ENCODE measurements at places on chromosomes 7 and 10.
A peak's percentile ranks its signal among the peaks of the same experiment; 100 is the strongest.

DNA sequence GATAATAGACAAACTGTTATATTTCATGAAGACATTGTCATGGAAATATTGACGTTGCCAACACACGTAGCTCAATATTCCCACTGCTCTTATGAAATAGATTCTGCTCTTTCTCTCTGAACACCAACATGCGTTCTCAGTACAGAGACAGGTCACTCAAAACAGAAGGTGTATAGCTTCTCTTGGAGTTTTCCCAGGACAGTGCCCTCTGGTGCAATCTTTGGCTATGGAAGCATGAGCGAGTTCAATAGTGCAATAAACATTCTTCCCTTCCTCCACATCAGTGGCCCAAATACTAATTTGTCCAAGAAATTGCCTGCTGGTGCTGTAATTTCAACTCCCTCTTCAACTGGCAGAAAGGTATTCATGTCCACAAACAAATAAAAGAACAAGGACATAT, 145.3 kb downstream of the MAGI2 start:
- DNase-seq = no peak

DNA sequence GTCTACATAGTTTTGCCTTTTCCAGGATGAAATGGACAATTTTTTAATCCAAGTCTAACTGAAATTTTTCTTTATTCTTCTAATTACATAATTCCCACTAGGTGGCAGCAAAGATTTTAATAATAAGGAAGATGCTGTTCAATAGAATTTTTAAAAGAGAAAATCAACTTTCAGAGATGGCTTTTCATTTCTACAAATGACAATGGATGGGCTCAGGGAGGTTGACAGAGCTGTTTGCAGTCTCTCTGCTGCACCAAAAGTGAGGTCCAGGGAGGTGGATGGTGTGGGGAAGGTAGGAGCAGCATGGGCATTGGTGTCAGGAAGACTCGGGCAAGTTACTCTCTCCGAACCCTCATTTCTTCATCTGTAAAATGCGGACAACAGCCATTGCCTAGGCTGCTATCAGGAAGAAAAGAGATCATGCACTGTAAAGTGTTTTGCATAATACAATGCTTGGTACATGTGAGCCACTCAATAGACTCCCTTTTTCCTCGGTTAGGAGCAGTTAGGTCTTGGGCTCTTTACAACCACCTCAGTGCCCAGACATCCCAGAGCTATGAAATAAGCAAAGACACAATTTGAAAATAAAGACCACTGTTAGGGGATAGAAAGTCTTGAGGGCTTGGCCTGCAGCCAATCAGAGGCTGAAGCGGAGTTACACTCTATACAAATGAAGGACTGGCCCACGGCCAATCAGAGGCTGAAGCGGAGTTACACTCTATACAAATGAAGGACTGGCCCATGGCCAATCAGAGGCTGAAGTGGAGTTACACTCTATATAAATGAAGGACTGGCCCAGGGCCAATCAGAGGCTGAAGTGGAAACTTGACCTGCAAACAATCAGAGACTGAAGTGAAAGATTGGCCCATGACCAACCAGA, 107.1 kb downstream of the ABLIM1 start:
- DNase-seq = peak; percentile 25

DNA sequence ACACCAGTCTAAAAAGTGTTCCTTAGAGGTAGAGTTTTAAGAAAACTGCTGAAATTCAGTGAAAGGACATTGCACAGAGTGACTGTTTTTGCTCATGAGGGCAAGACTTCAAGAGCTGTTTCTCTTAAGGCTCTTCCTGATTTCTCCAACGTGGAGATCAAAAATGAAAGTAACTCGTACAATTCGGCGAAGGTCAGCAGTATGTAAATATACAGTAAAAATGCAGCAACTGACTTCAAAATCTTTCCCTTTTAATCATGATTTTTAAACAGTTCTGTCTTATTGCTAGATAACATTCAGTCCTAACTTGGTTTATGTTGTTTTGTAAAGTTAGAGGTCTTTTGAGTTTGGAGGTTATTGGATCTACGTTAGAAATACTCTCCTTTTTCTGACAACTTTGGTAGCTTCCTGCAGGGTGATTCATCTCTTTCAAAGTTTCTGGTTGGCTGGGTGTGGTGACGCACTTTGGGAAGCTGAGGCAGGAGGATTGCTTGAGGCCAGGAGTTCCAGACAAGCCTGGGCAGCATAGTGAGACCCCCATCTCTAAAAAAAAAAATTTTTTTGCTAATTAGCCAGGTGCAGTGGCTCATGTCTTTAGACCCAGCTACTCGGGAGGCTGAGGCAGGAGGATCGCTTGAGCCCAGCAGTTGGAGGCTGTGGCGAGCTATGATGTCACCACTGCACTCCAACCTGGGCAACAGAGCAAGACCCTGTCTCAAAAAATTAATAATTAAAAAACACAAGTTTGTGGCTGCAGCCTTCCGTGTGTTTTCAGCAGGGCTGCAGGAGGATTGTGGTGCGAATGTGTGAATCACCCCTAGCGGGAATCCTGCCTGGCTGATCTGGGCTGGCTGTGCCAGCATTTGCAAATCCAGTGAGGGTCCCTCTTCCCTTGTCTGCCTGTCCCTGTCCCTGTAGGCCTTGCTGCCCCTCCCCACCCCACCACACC, 29.2 kb upstream of the AP5Z1 start:
- no peak for DNase-seq

GRCh38 chr10:11294831-11295450, 277.3 kb downstream of the CELF2 start:
- no peak for DNase-seq

DNA sequence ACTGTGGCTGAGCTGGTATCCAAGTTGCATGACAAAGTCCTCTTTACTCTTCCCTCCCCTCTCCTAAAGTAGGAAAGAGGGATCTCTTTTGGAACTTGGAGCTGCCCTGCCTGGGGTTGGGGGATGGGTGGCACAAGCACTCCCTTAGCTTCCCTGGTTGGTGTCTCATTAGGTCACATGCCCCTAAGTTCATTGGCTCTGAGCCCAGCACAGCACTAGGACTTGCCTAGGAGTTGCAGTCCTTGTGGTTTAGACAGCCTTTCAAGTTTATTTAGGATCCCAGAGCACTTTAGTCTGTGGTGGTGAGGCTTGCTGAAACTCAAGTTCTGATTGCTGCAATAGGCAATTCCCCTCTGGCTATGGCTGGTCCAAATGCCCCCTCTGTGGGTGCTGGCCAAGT, 281.4 kb downstream of the NXPH1 start:
- no peak for DNase-seq

DNA sequence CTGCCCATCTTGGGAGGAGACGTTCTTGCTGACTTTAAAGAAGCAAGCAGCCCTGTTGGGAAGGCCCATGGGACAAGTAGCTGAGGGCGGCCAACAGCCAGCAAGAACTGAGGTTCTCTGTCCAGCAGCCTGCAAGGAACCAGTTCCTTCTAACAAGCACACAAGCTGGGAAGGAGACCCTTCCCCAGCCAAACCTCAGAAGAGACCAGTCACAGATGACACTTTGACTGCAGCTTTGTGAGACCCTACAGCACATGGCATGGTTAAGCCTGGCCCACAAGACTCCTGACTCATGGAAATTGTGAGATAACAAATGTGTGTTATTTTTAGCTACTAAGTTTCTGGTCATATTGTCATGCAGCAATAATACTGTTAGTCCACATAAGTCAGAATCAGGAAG, 99.9 kb downstream of the PRLHR start:
- no peak for DNase-seq

GRCh38 chr7:43118313-43118712, 5.9 kb downstream of the HECW1 start:
- no peak for DNase-seq

- DNase-seq = no peak
Observed at GRCh38 chr10:14603534-14604102, 171.1 kb downstream of the FAM107B start.

- DNase-seq = peak; percentile 50
Observed at GRCh38 chr7:131959106-131959812, 402.8 kb upstream of the PODXL start.

GRCh38 chr7:40393660-40394059, 258.9 kb downstream of the SUGCT start:
- DNase-seq = no peak

GRCh38 chr7:23531050-23531793, 559 bp downstream of the TRA2A start:
- no peak for DNase-seq

GRCh38 chr7:64628721-64629120, 37.2 kb upstream of the ZNF107 start:
- no peak for DNase-seq

DNA sequence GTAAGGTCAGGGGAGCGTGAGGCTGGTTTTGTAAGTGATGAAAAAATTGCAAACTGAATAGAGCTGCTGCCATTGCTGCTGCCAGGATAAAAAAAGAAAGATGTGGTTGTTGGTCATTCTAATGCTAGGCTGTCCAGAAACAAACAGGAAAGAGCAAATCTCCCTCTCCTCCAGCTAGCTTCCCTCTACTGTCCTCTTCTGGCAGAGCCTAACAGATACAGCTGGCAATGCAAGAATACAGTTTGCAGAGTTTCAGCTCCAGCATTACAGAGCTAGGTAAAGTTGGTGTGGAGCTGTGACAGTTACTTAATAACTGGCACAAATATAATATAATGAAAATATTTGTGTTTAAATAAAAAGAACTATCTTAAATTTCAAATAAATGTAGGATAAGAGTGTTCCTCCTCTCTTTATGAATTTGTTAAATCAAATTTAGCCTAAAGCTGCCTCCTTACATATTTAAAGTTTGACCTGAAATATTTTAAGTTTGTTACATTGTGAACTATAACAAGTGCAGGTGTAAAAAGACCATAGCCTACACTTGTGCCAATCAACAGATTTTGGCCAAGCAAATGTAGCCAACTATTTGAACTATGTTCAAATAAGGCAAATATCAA, 407.7 kb downstream of the SH2D4B start:
- no peak for DNase-seq

GRCh38 chr10:124624466-124624865, 119.7 kb downstream of the FAM53B start:
- no peak for DNase-seq

DNA sequence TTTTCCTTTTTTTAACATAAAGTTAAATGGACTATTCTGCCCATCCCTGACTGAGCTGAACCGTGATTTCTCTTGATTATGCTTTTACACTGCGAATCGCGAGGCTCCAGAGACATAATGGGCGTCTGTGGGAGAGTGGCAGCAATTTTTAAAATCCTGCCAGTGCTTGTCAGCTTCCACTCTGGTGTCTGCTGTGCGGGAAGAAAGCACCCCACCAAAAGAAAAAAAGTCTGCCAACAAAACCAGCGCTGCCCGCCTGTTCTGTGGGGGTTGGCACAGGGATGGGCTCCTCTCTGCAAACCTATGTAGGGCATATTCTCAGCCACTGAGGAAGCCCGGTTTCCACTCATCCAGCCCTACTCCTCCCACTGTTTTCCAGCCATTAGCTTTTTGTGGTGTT, 592.3 kb upstream of the GALNT17 start:
- no peak for DNase-seq

Measured in DMS 273 treated with DMSO at 0.1 percent for 48 hours (cell line).